ENCODE measurements at places on chromosomes 13 and 19.

- no peak for DNase-seq
Measured at GRCh38 chr19:54298357-54299125, 14.4 kb downstream of the LILRA5 start.

DNA sequence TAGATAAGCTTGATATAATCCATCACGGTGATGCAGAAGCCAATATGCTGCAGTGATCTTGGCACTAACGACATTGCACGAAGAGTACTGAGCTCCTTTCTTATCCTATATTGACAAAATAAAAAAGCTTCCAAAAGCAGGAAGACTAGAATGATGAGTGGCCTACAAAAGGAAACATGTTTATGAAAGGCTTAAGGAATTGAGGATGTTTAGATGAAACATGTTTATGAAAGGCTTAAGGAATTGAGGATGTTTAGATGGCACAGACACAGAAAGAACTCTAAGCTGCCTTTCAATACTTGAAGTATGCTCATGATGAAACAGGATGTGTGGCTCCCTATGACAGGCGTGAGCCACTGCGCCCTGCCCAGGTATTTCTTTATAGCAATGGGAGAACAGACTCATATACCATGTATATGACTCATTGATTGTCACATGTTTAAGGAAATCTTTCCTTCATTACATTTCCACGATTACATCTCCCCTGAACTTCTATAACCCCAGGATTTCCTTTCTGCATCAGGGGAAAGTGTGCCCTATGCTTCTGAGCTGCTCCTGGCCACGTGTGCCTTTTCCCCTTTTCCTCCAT, 690.8 kb upstream of the ARGLU1 start:
- DNase-seq = no peak

DNA sequence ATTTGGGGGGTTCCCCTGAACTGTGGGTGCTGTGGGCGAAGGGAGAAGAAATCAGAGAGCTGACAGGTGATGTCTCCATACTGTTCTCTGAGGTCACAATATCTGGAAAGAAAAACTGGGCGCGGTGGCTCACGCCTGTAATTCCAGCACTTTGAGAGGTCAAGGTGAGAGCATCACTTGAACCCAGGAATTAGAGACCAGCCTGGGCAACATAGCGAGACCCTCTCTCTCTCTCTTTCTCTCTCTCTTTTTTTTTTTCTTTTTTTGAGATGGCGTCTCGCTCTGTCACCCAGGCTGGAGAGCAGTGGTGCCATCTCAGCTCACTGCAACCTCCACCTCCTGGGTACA, 21.9 kb downstream of the IQCN start:
- DNase-seq = no peak

DNA sequence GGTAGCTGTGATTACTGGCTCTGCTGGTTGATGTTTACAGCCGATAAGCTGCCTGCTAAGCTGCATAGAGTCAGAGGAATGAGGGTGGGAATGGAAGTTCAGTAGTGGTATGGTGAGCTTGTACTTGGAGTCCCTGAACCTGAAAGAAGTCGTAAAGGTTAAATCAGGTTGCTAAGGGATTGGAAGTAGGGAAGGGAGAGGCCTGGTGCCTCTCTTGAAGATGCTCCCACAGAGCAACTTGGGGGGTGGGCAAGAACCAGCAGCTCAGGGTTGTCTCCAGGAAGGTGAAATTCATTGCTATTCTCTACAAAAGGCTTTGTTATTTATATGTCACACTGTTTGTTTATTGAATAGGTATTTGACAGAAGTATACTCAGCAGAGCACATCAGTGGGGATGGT, 73.8 kb upstream of the OLFM4 start:
- no peak for DNase-seq

DNA sequence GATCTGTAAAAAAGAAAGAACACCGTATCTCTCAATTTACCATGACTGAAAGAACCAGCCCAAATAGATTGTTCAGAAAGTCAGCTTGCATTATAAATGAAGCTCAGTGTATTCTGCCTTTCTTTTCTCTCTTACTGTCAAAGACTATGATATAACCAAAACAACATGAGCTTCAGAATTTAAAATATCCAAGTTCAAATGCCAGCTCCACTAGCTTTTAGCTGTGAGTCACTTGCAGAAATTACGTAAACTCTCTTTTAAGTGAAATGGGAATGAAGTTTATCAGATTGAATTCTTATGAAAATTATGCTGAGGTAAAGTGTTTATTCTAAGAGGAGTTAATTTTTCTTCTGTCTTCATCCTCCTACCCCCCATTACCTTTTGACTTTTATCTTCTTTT, 20.0 kb upstream of the POSTN start:
- DNase-seq = no peak

GRCh38 chr19:7349961-7350711, 1.4 kb downstream of the ARHGEF18 start:
- DNase-seq = no peak

DNA sequence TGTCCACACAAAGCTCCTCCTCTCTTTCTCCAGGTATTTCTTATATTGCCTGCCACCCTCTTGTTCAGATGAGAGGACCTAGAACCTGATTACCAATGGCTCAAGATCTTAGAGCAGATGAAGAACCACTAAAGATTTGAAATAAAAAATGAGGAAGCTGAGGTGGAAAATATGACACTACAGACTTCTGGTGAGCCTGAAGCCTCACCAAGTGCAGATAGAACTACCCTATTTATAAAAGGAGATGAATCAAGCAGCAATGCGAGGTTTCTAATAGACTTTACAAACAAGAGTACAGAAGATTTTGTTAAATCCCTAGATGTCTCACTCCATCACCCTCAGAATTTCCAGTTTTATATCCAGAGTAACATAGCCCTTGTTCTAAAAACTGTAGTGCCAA, 345.8 kb downstream of the TBC1D4 start:
- no peak for DNase-seq

DNA sequence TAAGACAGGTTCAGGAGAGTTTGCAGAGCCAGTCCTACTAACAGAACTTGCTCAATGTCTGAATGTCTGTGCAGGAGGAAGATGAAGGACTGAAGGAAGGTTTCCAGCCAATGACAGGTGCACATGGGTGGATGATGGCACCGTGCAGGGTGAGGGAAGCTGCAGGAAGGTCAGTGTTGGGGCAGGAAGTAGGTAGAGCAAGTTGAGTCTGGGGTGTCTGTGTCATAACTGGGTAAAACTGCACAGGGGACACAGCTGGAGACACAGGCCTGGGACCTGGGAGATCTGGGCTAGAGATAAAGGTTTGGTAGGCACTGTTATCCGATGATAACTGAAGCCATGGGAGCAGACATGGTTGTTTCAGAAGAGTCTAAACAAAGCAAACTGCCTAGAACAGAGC, 116.9 kb downstream of the USP12 start:
- DNase-seq = no peak

DNA sequence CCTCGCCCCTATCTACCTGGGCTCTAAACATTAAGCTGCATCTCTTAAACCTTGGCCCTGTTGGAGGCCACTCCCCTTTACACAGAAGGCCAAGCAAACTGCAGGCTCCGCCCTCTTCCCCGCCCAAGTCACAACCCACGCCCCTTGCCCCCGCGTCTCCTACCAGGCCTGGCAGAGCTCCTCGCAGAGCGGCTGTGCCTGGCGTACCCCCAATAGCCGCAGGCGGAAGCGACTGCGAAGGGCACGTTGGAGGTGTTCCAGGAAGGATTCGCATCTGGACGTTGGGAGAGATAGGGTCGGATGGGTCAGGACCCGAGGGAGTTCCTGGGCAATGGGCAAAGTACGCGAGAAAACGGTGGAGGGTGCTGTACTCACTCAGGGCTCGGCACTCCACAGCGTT, 5.9 kb downstream of the RTBDN start:
- peak; percentile 92 for DNase-seq

- DNase-seq = no peak
Measured at GRCh38 chr19:28610731-28611130, 602.2 kb downstream of the UQCRFS1 start.

- peak; percentile 29 for DNase-seq
Measured at GRCh38 chr19:6769006-6769619, 1.9 kb upstream of the SH2D3A start.

DNA sequence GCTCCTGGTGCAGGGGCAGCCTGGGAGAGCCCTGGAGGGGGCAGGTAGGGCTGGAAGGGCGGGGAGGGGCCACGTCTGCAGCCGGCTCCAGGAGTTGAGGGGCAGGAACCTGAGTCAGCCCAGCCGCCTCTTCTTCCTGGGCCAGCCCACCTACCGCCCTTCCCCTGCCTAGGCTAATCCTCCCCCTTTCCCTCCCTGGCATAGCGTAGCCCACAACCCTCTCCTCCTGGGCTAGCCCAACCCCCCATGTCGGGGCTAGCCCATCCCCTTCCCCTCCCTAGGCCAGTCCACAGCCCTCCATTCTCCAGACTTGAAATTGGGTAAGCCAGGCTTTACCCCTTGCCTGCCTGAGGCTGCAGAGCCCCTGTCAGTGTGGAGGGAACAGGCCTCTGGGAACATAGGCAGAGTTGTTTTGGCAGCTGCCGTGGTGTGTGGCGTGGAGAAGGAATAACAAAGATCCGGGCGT, 20.6 kb upstream of the WDR18 start:
- DNase-seq = no peak

DNA sequence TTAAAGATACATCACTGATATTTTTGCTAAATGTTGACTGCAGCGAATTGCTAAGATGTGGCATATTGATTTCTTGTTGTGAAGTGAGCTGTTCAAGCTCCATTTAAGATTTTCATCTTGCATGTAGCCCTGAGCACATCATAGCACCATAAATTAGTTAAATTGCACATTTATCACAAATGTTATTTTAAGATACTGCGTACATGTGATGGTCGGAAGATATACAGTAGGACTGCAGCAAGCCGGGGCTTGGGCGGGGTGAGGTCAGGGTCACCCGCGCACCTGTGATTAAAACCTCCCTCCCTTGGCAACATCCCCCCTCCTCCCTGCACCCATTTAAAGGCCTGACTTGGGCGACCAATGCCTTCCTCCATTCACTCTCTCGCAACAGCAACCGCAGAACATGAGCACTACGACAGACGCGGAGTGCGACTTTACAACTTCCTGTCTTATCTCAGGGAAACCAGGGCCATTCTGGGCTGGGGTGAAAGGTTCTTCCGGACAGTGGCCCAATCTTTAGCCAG, 76.6 kb downstream of the TSHZ3 start:
- DNase-seq = no peak

- no peak for DNase-seq
Measured at GRCh38 chr13:102830646-102831045, 15.2 kb upstream of the ERCC5 start.

DNA sequence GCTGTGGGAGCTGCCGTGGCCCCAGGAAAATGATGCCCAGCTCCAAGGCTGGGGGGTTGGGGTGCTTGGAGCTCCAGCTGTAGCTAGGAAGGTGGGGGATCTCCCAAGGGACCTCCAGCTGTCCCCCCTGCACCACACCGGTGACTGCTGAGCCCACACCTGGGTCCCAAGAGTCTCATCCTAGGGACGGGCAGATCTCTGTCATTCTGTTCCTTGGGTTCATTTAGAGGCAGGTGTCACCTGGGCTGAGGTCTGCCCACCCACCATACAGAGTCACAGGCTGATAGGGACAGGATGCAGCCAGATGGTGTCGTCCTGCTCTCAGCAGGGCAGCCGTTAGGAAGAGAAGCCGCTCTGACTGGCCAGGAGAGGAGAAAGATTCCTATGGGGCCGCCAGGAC, 5.3 kb downstream of the F2RL3 start:
- DNase-seq = peak; percentile 24

DNA sequence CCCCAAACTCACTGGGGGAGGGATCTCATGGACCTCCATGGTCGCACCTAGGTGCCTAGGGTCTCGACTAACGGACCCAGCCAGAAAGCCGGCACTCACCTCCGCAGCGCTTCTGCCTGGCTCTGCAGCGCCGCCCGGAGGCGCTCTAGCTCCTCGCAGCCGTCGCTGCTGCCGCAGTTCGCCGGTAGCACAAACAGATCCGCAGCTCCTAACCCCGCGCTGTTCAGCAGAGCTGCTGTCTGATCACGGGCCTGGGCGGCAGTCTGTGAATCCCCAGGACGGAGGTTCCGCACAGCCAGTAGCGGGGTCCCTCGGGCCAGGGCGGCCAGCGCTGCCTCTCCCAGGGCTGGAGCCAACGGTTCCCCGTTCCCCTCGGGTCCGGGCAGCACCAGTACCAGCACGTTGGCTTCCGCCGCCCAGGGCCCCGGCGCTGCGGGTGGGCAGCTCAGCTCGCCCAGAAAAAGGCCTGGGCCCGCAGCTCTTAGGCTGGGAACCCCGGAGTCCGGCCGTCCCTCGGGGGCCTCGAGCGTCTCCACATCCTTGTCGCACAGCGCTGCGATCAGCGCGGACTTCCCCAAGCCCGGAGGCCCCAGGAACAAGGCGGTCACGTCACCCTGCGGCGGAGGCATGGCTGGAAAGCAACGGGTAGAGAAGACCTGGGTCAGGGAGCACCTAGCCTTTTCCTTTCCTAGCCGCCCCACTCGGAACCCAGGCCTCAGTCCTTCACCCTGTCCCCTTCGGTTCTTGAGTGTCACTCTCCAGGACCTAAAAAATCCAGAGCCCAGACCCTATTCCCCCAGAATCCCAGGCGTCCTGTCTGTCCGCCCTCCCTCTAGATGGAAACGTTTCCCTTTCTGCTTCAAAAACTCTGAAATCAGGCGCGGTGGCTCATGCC, 977 bp downstream of the IRGQ start:
- peak; percentile 82 for DNase-seq

GRCh38 chr13:48403151-48403631, 9.7 kb downstream of the LPAR6 start:
- no peak for DNase-seq

- DNase-seq = no peak
Measured at GRCh38 chr13:76813000-76813691, 73.1 kb downstream of the KCTD12 start.

GRCh38 chr19:18491995-18492953, 29.6 kb downstream of the ELL start:
- DNase-seq = no peak

- DNase-seq = no peak
Measured at GRCh38 chr19:6811378-6811777, 38.9 kb downstream of the VAV1 start.

- peak; percentile 81 for DNase-seq
Measured at GRCh38 chr19:17985037-17985818, 18.3 kb downstream of the KCNN1 start.

- DNase-seq = no peak
Measured at GRCh38 chr19:12985049-12985776, 10.1 kb upstream of the NFIX start.

DNA sequence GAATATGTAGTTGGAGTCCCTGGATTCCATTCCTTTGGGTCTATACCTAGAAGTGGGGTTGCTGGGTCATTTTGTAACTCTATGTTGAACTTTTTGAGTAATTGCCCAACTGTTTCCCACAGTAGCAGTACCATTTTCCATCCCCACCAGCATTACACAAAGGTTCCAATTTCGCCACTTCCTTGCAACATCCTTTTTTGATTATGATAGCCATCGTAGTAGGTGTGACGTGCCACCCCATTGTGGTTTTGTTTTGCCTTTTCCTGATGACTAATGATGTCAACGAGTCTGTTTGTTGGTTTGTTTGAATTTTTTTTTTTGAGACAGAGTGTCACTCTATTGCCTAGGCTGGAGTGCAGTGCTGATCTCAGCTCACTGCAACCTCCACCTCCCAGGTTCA, 3.3 kb upstream of the PEX11G start:
- DNase-seq = no peak

Measured in NCI-H82 (cell line).